Epithelial cell of prostate (primary cell): ENCODE measurements at places on chromosomes 5 and 9.
A peak's percentile ranks its signal among the peaks of the same experiment; 100 is the strongest.

DNA sequence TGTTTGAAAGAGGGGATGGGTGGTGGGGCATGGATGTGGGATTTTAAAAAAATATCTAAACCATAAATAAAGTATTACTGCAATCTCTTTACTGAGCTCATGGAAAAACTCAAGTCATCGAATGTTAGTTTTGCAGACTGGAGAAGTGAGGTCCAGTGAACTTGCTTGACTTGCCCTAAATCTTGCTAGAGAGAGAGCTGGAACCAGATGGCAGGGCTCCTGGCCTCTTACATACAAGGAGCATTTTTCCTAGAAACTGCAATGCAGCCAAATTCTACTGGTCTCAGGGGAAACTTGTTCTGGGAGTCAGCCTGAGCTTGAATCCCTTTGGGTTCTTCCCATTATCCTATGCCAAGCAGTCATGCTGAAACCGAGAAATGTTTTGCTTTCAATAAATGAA lies 2.9 kb upstream of the TGFBI start:
- DNase-seq = no peak

DNA sequence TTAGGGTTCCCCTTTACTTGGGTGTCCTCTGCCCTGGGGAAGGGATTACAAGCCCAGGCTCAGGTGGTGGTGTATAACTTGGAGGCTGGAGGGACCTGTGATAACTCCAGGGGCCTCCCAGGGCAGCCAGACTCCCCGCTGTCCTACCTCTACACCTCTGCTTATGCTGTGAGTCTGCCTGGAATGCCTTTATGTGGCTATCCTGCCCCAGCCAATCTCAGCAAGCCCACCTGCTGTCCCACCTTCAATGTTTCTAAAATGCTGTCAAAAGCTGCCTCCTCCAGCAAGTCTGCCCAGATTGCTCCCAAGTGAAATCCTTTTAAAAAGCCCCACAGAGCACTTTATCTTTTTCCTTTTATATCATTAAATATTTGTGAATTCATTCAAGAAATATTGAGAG lies 39.3 kb downstream of the DAB2IP start:
- no peak for DNase-seq

- no peak for DNase-seq
Observed at GRCh38 chr9:85716031-85716877, 25.5 kb downstream of the AGTPBP1 start.

DNA sequence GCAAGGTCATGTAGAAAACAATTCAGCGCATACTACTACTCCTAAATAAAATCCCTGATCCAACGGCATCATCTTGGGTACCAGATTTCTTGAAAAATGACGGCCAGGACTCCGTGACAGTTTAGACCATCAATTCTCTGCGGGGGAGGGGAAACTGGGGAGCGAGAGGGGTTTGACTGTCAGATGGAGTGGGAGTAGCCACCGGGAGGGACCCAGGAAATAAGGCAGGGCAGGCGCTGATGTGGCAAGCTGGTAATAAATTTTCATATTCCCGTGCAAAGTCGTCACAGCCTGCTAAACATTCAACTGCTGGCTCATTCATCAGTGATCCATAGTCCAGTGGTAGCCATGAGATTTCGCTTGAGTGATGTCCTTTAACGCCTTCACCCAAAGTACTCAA lies 457 bp upstream of the CDH18 start:
- DNase-seq = no peak

DNA sequence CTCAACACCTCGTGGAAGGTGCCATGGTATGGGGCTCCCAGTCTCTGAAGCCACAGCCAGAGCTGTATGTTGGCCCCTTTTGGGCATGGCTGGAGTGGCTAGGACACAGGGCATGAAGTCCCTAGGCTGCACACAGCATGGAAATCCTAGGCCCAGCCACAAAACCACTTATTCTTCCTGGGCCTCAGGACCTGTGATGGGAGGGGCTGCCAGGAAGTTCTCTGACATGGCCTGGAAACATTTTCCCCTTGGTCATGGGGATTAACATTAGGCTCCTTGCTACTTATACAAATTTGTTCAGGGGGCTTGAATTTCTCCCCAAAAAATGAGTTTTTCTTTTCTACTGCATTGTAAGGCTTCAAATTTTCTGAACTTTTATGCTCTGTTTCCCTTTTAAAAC lies 2091.2 kb upstream of the ACO1 start:
- no peak for DNase-seq

- DNase-seq = no peak
Observed at GRCh38 chr9:98796364-98797101, at the start of gene ANKS6. Gene ANKS6, minus strand, starts transcription at chr9:98796555. Its CDS starts 64 bp downstream, at chr9:98796491.

DNA sequence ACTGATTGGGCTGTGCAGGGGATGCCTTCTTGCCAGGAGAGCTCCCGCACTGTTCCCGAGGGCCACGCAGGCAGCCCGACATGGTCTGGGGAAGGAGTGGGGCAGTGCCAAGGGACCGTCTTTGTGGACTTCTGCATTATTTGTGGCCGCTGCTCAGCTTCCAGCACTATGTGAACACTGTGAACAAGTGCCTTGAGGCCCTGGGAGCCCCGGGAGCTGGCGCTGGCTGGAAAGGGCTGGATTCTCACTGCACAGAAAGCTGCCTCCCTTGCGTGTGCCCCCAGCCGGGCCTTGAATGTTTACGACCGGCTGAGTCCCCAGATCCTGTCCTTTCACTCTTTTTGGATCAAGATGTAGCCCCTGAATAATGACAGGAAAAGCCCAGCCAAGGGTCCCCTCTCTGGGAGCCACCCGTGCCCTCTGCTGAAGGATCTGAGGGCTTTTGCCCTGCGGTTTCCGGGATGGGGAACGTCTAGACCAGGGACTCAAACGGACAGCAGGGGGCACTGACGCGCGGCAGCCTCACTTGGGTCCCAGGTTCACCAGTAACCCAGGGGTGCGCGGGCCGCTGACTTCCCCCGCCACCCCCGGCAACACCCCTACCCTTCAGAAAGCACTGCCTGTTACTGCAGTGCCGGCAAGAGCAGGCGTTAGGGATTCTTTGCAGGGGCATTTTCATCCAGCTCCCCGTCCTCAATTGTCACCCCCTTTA lies 98.9 kb upstream of the FCN2 start:
- no peak for DNase-seq

DNA sequence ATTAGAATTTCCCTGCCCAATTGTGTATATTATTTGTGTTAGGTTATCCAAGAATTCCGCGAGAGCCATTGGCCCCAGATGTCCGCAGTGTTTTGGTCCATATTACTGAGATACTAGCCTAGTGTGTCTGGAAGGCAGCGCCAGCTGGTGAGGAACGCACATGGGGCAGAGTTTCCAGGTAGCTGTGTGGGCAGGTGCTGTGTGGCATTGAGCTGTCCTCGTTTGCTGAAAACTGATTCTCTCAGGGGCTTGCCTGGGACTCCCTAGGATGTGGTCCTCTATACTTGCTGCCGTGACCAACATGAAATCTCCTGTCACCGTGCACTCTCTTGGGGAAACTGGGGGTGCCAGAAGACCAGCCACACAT lies 288.7 kb downstream of the FANCC start:
- no peak for DNase-seq

DNA sequence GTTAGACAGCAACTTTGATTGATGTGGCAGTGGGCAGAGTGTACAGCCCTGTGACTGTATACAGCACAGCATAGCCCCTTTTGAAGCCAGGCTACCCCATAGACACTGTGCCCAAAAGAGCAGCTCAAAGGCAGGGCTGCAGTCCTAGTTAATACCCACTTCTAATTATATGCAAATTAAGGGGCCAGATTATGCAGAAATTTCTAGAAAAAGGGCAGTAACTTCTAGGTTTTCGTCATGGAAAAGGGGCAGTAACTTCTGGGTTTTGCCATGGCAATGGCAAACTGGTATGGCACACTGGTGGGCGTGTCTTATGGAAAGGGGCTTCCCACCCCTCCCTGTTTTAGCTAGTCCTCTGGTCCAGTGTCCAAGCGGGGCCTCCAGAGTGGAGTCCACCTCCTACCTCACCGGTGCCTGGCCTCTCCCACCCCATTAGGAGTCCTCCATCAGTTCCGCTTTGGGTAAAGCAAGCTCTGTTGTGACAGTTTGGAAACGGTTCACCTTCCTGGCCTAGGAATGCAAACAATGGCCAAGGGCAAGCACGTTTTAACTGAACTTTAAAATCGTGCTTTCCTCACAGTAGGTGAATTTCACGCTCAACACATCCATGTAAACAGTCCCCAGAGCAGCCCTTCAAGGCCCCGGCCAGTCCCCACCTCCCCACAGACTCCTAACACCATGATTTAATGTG lies 5.6 kb downstream of the ADAMTS13 start:
- DNase-seq = no peak

DNA sequence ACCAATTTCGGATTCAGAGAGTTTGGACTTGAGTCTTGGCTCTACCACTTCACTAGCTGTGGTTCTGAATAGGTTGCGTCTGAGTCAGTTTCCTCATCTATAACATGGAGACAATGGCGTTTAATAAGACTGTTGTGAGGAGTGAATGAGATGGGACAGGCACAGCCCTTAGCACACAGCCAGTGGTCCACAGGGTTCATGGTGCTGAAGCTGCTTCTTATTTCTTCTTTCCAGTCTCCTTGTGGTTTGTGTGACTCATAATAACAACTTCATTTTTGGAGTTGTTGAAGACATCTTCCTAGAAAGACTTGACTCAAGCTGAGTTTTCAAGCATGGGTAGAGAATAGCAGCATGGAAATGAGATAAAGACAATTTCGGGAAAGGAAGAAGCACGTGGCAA lies 172.6 kb upstream of the PPP2R2B start:
- no peak for DNase-seq

DNA sequence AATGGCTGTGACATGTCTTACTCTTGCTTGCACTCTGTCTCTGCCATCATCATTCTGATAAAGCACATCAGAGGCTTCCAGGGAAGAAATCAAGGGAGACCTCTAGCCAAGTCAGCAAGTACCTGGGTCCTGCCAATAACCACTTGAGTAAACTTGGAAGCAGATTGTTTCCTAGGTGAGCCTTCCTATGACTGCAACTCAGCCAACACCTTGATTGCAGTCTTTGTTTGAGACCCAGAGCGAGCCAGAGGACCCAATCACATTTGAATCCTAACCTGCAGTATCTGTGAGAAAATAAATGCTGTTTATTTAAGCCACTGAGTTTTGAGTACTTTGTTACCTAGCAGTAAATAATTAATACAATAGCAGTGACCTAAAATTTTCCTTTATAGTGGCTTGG lies 356.8 kb upstream of the CHD1 start:
- DNase-seq = no peak

GRCh38 chr5:72107131-72107900 lies at the start of gene MAP1B:
Gene MAP1B, plus strand, starts transcription at chr5:72107475. Its CDS starts 57 bp downstream, at chr5:72107532.
- no peak for DNase-seq

DNA sequence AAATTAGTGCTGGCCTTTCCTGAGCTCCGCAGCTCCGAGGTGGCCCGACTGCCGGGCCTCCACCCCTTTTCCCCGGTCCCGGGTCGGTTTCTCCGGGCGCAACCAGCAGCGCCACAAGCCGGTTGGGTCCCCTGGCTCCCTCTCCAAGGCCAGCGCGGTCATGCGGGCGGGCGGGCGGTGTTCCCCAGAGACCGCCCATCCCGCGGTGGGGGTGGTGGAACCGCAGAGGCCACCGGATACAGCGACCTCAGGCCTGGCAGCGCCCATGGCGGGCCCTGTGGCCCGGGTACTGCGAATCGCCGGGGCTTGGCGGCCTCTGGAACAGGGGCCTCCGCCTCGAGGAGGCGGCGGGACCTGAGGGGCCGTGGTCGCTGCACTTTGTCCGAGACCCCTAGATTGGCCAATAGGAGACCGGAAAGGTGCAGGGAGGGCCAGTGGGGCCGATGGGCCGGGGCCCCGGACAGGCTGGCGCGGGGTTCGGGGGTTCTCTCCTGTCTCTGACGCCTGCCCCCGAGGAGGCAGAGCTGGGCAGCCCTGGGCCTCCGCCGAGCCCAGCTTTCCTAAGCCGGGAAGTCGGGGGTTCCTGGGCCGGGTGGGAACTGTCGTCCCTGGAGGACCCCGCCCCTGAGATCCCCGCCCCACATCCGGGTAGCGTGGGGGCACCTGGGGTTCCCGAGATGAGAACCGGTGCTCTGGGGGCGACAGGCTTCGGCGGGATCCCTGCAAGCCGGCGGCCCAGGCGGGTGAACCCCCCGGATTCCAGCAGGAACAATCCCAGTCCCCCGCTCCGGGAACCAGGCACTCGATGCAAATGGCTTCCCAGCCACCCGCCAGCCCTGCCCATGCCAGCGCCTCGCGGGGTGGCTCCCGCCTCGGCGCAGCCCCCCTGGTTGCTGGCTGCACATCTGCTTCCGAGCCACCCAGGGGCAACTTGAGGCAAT lies 293.9 kb downstream of the ZSWIM6 start:
- no peak for DNase-seq

DNA sequence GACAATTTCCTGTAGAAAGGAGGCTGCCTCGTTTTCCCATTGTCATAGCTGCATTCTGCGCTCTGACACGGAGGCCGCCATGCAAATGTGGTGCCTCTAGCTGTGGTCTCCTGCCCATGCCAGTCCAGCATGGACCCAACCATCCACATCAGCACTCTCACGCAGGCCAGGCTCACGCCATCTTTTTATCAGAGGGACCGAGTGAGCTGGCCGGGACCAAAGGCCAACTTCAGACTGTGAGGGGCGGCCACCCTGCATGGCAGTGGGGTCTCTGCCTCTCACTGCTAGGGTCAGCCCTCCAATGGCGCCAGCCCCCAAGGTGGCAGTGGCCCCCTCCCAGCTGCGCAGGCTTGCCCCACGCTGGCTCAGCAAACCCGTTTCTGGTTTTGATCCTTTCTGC lies 131.9 kb upstream of the LMX1B start:
- DNase-seq = no peak

GRCh38 chr5:130974021-130974683 lies 190.9 kb downstream of the HINT1 start:
- no peak for DNase-seq

GRCh38 chr5:108102463-108102862 lies 279.4 kb downstream of the FBXL17 start:
- DNase-seq = no peak

GRCh38 chr9:114666401-114666800 lies 8.8 kb upstream of the TEX53 start:
- no peak for DNase-seq

GRCh38 chr9:118418887-118419565 lies 714.8 kb downstream of the TLR4 start:
- DNase-seq = peak; percentile 51

DNA sequence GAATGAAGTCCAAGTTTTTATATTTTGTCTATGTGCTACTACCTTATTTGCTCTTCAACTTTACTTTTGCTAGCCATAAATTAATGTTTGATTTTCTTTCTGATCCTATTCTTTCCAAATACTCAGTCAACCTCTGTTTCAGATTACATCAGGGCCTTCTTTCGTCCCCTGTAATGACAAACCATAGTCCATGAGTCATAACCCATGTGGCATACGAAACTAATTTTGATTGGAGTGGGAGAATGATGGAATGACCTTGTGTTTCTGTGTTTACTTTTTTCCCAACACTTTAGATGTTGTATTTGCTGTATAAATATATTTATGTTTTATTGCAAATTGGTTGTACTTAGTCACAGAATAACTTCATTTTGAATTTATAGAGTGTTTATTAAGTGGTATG lies 1043.1 kb downstream of the DTWD2 start:
- DNase-seq = no peak

- DNase-seq = no peak
Observed at GRCh38 chr5:54695198-54695966, 177.8 kb downstream of the SNX18 start.

DNA sequence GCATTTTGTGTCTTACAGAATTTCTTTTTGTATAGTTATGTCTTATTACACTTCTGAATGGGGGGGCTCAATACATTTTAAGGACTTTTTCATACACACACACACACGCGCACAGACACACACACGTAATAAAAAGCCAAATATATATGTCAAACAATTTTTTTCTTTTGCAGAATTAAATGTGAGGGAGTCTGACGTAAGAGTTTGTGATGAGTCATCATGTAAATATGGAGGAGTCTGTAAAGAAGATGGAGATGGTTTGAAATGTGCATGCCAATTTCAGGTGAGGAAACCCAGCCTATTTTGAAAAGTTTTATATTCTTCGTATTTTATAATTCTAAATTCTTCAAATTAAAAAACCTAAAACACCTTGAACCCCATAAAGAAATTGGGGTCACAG lies 25.6 kb downstream of the TMEFF1 start:
- DNase-seq = no peak
